AG08396 (cell line): ENCODE measurements at places on chromosomes 3 and 15.

DNA sequence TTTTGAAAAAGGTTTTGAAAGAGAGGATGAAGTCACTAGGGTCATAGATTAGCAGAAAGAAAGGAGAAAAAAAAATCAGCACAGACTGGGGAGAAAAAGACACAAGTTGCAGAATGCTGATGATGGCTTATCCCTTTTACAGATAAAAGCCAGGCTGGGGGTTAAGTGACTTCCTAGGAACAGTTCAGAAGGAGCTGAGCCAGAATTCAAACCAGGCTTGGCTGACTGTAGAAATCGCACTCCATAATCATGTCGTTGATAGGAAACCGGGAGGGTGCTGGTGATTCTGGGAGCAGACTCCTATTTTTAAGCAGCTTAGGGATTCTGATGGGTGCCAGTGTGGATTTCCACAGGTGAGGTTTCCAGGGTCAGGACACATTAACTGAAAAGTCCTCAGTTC is 159.5 kb upstream of the BHLHE40 start:
- DNase-seq, result no peak

- no peak for DNase-seq
These were observed 11.4 kb upstream of the SNRPN start for GRCh38 chr15:24943361-24943760.

GRCh38 chr3:140347151-140347550 is 330.7 kb upstream of the TRIM42 start:
- DNase-seq, result no peak

DNA sequence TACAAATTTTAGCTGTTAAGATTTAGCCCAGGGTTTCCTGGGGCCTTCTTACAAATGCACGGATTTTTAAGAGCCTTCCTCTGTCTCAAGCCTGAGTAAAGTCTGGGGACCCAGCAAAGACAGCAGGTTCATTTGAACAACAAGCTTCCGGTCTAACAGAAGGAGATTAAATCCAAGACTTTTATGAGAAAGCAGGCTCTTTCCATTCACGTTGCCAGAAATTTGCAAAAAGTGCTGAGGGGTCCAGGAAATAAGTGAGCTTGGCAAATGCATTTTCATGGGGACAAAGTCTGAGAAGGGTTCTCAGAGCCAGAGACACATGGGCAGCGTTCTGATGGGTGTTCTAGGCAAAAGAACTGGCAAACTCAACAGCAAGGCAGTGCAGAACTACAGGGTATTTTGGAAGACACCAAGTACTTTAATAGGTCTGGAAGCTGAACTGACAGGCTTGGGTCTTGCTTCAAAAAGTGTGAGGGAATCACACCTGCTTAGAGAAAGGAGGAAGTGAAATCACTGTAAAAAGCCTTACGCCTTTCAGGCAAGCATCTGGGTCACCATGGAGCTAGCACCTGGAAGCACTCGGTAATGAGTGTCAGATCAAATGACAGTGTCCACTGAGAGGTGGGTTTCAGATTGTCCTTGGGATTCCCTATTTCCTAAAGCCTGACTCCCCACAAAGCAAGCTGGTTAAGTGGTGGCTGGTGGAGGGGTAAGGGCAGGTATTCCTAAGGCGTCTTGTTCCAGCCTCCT is 115.8 kb upstream of the ARHGEF3 start:
- DNase-seq, result no peak

- DNase-seq, result no peak
These were observed 29.1 kb downstream of the SLC6A6 start for GRCh38 chr3:14431452-14431916.

DNA sequence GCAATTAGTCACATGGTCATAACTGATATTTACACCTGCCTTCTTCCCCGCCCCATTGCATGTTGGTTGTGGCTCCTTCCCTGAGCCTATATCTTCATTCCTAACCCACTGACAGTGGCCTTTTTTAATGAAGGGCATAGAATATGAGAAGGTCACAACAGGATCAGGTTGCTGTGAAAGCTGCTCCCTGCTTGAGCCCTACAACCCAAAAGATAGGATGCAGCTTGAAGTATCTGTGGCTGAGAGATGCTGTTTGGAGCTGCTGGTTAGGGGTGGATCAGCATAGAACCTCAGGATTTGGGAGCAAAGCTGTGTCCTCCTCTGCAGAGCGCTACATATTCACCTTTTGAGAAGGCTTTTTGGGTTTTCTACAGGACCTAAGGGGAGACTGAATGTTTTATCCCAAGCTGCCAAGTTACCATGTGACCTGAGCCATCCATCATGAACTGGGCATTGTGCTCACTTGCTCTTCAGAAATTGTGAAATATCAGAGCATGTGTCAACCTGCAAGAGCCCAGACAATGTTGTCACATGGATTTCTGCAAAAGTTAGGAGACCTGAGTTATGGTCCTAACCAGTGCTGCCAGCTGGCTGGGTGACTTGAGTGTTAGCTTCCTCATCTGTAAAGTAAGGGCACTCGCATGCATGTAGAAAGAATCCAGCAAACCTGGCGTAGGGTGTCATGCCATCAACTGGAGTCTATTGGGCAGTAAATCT is 49.8 kb upstream of the ARL8B start:
- no peak for DNase-seq

GRCh38 chr15:71997691-71998090 is 120.3 kb downstream of the MYO9A start:
- DNase-seq, result no peak

DNA sequence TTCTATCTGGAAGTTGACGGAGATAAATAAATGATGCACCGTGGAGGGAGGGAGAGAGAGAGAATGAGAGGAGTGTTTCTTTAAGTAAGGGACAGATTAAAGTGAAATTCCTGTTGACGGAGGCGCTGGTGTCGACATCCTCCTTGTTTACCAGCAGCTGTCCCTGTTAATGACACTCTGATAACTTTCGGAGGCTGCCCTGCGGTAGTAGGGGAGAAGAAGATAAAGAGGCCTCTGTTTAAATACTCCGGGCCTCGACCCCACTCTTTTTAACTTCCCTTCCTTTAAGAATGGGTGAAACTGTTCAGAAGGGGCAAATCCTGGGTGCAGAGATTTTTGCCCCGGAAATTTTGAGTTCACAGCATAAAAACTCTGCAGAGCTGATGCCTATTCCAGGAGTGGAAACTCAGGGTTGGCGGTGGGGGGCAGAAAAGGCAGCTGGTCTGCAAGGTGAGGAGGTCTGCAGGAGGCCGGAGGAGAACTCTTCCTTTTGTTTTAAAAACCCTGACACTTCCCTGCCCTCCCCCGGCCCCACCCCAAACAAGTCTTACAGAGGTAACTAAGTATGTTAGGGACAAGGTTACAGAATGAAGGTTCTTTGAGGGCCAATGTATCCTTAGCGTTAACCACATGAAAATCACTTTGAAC is 276.6 kb upstream of the NR2F2 start:
- DNase-seq, result no peak

- DNase-seq, result no peak
These were observed 6.4 kb upstream of the GHRL start for GRCh38 chr3:10299175-10299574.

DNA sequence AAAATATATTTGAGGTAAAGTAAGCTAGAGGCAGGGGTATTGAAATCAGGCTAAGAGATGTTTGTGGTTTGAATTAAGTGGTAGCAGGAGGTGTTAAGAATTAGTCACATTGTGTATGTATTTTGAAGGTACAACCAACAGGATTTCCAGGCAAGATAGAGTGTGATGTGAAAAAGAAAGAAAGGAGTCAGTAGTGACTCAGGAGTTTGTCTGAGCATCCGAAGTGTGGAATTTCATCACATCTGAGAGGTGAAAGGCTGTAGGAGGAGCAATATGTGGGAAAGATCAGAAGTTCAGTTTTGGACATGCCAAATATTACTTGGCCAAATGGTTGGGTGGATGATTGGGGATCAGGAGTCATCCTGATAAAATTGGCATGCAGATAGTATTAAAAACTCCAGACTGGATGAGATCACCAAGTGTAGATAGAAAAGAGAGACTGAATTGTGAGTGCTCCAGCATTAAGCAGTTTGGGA is 32.1 kb upstream of the EBLN2 start:
- peak; percentile 50 for DNase-seq

DNA sequence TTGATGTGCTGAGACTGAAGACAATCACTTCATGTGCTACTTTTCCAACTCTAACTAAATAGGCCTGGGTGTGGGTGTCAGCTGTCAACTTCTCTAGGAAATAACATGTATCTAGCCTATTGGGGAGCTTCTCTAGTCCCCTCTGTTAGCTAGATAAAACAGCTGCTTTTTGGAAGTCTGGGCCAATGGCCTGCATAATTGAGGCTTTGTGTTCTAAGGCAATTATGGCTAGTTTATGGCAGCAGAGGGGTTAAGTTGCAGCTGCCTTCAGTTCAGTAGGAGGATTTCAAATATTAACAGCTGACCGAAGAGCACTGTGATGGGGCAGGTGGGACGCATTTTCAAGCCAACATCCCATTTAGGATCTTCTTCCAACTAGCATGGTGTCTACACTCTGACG is 6.4 kb downstream of the COL8A1 start:
- no peak for DNase-seq

DNA sequence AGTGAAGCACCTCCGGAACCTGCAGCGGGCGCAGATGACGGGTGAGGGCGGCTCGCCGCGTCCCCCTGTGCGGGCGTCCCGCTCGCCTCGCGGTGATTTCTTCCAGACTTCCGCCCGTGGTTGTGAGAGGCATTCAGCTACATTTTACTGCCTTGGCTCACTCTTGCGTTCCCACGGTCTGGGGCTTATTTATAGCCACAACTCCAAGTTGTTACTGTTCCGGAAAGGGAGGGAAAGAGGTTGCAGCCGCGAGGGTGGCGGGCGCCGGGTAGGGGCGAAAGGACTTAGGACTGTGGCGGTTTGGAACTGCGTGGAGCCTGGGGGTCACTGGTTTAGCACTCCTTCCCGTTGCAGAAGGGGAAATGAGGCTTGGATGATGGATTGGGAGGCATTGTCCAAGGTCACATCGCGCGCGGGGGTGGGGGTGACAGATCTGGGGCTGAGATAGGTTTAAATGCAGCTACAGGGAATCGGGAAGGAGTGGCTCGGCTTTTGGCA is 1.1 kb downstream of the HES1 start:
- DNase-seq, result peak; percentile 60

DNA sequence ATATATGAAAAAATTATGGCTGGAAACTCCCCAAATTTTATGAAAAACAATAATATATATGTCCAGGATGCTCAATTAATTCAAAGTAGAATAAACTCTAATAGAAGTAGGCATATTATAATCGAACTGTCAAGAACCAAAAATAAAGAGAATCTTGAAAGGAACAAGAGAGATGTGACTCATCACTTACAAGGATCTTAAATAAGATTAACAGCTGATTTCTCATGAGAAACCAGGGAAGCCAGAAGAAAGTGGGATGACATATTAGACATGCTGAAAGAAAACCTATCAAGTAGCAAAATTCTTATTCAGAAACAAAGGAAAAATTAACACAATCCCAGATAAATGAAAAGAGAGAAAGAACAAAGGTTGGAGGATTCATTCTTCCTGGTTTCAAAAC is 66.8 kb downstream of the FAIM start:
- no peak for DNase-seq

GRCh38 chr3:28301688-28302087 is 46.8 kb upstream of the ZCWPW2 start:
- no peak for DNase-seq

- no peak for DNase-seq
These were observed 2.2 kb downstream of the EID1 start for GRCh38 chr15:48880070-48880634.

GRCh38 chr3:74393426-74393825 is 221.0 kb downstream of the CNTN3 start:
- no peak for DNase-seq

DNA sequence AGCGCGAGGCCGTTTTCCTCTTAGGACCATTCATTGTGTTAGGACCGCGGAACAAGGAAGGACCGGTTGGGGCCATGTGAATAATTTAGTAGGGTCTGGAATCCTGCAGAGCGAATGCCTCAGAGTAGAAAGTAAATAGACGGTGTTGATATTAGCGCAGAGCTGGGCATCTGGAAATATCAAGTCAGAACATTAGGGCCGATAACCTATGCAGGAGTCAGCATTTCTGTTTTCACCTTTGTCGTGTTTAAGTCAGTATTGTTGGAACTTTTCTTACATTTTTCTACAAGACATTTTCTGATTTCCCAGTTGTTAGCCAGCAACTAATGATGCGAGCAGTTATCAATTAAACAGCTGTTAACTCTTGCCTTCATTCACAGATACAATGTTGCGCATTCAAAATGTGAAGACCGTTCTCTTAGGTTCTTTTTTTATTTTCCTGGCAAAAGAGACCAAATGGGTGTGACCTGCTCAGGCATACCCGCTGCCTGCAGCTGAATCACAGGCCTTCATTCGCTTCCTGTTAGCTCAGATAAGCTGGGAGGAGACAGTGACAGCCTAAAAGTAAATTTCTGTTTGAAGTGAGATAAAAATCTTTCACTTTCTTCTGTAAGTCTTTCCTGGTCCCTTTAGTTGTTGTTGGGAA is 966 bp upstream of the PKM start:
- peak; percentile 80 for DNase-seq

DNA sequence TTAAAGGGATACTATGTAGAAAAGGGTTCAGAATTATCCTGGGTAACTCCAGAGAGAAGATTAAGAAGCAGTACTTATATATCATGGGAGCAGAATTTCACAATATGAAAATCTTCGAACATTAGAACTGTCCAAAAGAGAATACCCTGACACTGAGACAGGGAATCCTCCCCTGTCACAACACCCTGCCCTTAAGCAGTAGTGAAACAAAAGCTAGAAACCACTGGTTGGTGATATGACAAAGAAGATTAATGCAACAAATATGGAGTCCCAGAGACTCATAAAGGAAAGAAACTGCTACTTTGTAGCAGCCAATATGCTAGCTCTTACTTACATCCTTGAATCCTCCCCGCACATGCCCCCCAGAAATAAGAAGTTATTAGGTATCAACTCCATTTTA is 18.5 kb downstream of the MIX23 start:
- DNase-seq, result no peak

GRCh38 chr15:44812029-44812517 is 75.7 kb downstream of the TRIM69 start:
- no peak for DNase-seq

DNA sequence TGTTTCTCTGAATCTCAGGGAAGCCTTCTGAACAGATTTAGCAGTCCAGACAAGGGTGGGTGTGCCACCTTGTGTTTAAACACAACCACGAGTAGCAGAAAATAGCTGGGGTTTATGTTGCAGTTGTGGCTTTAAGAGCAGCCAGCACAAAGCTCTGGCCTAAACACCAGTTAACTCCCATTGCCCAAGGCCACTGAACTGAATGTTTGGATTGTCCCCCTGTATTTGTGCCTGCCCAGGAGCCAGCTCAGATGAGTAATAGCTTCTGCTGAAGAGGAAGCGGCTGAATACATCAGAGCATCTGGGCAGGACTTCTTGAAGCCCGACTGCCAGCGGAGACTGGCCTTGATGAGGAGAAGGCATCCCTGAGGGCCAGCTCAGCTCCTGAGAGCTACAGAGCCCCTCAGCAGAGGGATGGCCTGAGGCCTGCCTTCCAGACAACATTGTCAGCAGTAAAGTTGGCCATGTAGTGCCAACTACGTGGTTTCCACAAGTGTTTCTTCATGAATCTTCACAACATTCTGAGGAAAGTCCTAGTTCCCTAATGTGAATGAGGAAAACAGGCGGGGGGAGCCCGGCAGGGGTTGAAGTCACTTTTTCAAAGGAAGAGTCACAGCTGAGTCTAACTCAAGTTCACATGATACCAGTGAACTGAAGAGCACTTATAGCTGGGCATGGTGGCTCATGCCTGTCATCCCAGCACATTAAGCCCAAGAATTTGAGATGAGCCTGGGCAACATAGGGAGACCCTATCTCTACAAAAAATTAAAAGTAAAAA is 65.8 kb upstream of the ZBTB38 start:
- peak; percentile 52 for DNase-seq

GRCh38 chr15:74319596-74320351 is 47.7 kb downstream of the CYP11A1 start:
- no peak for DNase-seq
